Activated CD4-positive, alpha-beta T cell treated with anti-CD3 and anti-CD28 coated beads for 4 hours (primary cell): ENCODE measurements at places on chromosomes 1 and 21.

- no peak for DNase-seq
Measured at GRCh38 chr1:10278880-10279279, 68.5 kb downstream of the KIF1B start.

DNA sequence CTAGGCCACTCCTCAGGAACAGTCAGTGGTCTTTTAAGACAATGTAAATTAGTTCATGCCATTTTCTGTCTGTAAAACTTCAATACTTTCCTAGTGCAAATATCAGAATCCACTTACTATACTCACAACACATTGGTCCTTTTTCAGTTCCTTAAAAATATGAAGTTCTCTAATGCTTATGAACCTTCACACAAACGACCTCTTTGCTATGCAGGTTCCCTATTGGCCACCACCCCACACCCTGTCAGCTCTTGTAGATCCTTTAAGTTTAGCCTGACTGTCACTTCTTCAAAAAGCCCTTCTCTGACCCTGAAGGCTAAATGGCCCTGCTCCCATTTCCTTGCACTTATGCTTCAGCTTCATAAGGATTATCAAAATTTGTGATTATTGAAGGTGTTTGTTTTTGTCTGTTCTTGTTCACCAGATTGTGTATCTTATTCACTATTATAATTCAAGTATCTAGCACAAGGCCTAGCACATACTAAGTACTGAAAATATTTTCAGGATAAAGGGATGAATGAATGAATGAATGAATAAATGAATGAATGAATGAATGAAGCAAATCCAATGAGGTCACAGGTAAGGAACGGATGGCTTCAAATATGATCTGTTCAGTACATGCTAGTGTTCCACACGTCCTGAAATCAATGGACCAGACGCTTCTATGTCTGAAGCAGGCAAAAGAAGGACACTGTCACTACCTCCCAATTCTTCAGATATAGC, 373.9 kb downstream of the VAV3 start:
- no peak for DNase-seq

GRCh38 chr1:70265946-70266345, 44.8 kb downstream of the SRSF11 start:
- no peak for DNase-seq

- DNase-seq: no peak
Measured at GRCh38 chr1:54409156-54410142, 3.3 kb upstream of the SSBP3 start.

GRCh38 chr21:33976082-33977016, 60.7 kb upstream of the ATP5PO start:
- peak; percentile 72 for DNase-seq

GRCh38 chr1:15676010-15676409, 8.1 kb upstream of the PLEKHM2 start:
- DNase-seq: no peak

GRCh38 chr1:228652116-228652515, 83.2 kb upstream of the RHOU start:
- no peak for DNase-seq

GRCh38 chr1:200150721-200151120, 123.2 kb downstream of the NR5A2 start:
- DNase-seq: no peak

DNA sequence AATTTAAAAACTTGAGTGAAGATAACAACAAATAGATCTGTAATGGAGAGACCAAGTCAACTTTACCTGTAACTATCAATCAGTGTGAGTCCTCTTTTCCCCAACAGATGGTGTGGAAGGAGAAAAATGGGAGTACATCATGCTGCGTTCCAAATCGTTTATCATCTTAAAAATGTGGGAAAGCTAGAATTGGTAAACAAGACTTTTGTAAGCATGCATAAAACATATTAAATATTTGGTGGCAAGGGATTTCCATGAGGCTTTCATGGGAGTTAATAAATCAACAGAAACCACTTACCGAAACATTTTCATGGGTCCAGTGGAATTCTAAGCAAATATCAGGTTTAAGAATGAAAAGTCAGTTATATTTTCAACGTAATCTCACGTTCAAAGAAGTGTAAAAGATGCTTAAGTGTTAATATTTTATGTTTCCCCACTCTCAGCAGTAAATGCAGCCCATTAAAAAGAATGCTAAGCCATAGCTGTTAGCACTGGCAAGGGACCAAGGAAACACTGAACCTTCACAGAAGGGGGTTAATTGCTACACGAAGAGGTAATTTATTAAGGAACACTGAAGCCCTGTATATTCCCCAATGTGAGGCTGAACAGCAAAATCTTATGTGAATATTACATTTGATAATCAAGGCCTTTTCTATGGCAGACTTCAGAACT, 117.0 kb downstream of the ZC3H11B start:
- DNase-seq: no peak

DNA sequence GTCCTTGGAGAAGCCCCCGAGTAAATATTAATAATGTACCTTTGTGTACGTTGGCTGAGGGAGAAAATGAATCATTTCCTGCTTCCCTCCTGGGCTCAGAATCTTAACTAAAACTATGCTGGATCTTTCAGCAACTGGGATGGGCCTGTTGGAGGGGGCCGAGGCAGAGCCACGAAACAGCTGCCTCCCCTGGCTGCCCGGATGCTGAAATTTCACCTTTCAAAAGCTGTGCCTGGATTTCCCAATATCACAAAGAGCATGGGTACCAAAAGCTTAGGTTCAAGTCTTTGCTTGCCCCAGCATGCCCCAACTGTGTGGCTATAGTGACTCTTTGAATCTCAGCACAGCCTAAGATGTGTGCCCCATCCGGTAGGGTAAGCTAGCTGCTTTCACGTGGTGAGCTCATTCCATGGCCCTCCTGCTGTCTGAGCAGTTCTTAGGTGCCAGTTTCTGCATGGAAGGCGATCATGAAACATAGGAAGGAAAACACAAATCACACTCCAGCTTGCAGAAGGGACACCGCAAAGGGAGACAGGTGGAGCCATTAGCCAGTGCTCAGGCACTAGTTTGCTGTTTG, 473.5 kb downstream of the PTPRU start:
- DNase-seq: no peak

- DNase-seq: peak; percentile 83
Measured at GRCh38 chr1:40802078-40802741, 18.6 kb downstream of the KCNQ4 start.

- DNase-seq: no peak
Measured at GRCh38 chr21:37153196-37153934, 80.3 kb downstream of the TTC3 start.

DNA sequence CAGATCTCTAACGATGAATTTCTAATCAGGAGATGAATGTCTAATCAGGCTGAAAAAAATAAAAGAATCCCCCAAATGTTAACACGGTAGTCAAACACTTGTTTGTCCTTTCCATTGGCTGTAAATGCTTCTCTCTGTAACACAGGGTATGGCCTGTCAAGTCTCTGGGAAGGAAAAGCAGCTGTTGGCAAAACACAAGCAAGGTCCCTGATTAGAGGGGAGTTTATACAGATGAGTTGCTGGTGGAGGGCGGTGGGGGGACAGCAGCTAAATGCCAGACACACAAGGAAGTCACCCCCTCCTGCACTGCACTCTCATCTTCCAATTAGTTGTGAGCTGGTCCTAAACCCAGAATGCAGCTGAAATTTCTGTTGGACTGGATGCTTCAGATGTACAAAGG, 51.0 kb downstream of the PGBD5 start:
- no peak for DNase-seq

DNA sequence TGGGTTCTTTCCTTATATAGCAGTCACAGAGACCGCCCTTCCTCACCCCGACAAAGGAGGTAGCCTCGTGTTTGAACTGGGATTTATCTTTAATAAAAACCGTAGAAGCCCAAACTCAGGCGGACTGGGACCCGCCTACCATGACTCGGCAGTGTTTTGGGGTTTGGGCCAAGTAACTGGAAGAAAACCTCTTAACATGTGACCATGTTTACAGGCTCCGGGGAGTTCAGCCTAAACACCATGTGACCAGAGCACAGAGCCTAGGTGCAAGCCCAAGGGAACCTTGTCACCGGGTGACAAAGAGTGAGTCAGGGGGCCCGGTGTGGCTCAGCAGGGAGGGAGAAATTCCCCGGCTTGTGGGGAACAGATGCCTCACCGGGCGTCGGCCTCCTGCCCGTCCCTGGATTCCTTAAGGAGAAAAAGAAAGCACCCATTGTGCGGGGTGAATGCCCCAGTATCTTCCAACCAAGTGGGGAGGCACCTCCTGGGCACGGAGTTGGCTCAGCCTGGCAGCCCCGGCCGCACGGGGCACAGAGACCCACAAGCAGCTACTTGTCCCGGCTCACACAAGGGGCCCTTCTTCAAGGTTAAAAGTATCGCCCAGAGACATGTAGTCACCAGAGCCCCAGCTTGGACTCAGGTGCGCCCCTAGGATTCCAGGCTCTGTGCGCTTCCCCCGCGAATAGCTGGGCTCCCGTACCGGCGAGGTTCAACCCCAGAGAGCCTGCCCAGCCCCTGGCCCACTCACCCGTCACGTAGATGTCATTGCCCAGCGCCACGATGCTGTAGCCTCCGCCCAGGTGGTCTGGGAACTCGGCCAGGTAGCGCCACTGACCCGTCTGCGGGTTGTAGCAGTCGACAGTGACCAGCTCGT, 1.4 kb downstream of the KLHL21 start:
- DNase-seq: peak; percentile 84

DNA sequence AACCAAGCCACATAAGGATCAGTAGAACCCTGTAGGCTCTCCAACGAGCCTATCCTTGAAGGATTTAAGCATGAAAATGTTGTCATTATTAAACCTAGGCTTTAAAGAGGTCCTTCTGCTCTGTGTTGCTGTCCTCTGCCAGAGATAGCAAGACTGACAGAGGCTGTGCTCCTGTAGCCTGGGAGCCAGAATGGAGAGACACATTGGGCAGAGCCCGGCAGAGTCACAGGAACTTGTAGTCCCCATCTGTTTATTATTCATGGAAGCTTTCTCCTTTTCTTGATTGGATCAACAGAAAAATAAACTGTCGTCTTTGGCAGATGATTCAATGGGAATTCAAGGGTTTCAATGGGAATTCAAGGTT, 19.2 kb upstream of the SLAMF1 start:
- no peak for DNase-seq

DNA sequence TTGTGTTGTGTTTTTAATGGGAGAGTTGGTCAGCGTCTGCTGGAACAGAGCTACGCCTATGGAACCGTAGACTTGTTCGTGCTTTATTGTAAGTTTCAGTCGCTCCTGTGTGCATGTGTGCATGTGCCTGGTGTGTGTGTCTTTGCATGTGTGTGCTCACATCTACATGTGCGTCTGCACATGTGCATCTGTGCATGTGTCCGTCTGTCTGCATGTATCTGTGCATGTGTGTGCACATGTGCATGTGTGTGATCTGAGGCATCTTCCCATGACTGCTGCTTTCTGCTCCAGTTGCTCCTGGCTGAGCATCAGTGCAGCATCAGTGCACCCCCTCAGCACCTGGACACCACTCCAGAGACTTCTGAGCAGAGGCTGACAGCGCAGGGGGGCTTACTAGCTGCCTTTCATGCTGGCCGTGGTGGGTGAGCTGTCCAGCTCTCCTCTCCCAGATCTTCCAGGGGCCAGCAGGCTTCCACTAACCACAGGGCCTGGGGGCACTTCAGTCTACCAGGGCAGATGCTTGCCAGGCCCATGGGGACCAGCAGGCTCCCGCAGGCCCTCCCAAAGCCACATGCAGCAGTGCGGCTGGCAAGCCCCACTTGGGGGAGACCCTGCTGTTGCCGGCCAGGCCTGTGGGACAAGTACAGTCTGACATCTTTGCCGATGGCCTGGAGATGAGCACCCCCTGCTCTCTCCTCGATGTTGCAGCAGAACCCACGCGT, 47.8 kb upstream of the PCBP3 start:
- no peak for DNase-seq

DNA sequence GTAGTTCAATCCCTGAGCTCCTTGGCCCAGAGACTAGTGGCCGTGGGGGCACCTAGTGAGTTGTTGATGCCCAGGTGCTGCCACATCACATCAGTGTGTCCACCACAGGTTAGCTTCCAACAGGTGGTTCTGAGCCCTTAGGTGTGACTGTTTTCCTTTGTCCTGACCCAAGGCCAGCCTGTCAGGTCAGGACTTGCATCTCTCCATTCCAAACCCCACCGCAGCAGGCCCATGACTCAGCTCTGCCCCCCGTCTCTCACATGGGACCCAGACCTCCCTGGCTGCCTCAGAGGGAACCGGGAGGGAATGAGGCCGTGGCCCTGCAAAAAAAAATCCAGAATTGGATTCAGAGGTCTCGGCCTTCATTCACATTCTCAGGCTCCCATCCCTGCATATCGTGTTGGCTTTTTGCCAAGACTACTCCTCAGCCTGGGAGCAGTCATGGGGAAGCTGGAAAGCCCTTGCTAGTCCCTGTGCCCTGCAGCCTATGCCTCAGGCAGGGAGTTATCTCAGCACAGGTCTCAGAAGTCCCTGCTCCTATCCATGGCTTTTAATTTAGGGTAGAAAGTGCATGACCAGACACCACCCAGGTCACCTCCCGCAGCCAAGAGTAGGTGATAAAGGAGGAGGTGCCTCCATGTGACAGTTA, 7.2 kb downstream of the INAVA start:
- no peak for DNase-seq

DNA sequence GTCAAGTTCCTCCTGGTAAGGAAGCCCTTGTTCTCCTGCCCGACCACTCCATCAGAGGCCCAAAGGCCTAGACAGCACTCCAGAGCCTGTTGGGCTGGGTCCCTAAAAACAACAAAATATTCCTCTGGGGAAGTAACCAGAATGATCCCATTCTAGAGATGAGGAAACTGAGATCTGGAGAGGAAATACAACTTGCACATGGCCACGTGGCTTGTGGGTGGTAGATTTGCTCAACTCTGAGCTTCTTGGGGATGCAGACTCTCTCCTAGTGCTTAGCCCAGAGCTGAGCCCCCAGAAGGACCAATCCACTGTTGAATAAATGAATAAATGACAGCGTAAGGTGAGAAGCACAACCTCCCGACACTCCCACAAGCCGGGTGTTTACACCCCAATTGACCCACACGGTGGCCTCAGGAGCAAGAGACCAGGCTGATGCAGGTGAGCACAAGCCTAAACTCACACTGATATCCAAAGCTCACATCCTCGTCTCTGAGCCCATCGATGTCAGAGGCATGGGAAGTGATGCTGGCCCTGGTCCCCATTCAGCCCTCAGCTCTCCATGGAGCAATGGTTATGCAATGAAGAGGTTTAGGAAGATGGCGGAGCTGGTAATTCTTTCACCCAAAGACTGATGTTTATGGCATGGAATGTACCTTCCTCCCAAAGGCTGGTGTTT, 172.5 kb upstream of the EDN2 start:
- DNase-seq: no peak

- DNase-seq: no peak
Measured at GRCh38 chr1:26084091-26084561, 16.7 kb upstream of the TRIM63 start.

GRCh38 chr1:227758366-227758765, 23.1 kb downstream of the SNAP47 start:
- DNase-seq: no peak

- DNase-seq: no peak
Measured at GRCh38 chr1:108016451-108016920, 51.5 kb upstream of the VAV3 start.
